ENCODE measurements at places on chromosomes 1 and 21.

DNA sequence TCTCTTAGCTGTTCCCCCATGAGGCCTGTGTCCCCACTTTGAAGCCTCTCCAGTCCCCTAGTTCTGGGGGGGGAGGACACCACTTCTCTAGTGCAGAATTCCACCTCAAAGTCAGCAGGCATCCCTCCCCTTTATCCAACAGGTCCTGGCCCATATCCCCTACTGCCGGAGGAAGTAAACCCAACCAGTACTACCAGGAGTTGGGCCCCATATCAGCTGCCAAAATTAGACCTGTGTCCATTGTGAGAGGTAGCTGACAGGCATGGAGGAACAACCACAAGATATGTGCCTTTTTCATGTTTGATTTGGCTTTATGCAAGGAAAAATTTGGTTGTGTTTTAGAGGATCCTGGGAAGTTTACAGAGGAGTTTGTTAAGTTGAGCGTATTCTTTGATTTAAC lies 22.1 kb upstream of the SLC6A9 start:
- DNase-seq: no peak

GRCh38 chr1:25232866-25233784 lies 823 bp upstream of the SYF2 start:
- DNase-seq: no peak

GRCh38 chr1:40622936-40623629 lies 42.4 kb downstream of the RIMS3 start:
- no peak for DNase-seq

DNA sequence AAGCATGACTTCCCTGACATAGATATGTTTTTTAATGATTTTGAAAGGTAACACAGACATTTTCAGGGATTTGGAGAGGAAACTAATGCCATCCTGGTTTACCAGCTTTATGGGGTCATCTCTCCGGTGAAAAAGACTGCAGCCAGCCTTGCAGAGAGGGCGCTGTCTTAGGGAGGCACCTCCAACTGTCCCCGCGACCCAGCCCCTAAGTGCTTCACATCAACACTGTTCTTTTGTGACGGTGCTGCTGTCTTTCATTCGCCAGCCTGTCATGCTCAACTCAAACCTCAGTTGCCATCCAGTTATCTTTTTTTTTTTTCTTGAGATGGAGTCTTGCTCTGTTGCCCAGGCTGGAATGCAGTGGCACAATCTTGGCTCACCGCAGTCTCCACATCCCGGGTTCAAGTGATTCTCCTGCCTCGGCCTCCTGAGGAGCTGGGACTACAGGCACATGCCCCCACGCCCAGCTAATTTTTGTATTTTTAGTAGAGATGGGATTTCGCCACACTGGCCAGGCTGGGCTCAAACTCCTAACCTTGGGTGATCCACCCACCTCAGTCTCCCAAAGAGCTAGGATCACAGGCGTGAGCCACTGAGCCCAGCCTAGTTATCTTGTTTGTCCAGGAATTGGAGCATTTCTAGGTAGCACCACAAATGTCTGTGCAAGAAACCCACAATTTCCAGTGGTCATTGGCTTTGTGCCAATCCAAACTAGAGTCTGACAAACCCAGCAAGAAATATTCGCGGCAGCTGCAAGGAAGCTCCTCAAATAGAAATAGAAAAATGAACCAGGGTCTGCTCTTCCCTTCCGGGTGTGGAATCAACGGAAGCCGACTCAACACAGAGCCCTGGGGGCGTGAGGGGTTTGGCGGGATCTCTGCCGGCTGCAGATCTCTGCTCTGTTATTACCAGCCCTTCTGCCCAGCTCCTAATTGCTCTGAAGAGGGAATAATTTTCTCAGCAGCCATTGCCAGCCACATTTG lies 24.2 kb downstream of the PDE9A start:
- DNase-seq: peak; percentile 70

- DNase-seq: no peak
Measured at GRCh38 chr1:109947582-109948284, 36.8 kb upstream of the AHCYL1 start.

DNA sequence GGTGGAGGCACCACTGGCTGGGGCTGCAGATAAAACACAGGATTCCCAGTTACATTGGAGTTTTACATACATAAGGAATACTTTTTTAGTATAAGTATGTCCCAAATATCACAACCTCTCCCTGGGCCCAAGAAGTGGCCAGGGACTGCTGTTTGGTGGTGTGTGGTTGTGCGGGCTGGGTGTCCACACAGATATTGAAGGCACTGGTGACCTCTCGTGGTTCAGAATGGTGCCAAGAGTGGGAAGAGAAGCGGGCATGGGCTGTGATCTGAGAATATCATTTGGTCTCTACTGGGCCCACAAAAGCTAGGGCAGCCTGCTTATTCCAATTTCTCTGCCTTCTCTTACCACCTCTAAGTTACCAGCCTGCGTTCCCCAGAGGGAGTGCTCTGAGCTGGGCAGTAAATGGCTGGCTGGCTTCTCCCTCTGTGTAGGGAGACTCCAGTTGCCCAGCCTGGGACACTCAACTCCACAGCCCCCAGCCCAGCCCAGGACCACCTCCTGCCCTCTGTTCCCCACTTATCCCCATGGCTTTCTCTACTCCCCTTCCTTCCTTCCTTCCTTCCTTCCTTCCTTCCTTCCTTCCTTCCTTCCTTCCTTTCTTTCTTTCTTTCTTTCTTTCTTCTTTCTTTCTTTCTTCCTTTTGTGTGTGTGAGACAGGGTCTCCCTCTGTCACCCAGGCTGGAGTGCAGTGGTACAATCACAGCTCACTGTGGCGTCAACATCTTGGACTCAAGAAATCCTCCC lies 42.8 kb upstream of the RD3 start:
- DNase-seq: no peak

GRCh38 chr1:25167269-25168192 lies 64.8 kb downstream of the SYF2 start:
- no peak for DNase-seq

GRCh38 chr1:235932090-235932510 lies 65.4 kb upstream of the LYST start:
- no peak for DNase-seq

DNA sequence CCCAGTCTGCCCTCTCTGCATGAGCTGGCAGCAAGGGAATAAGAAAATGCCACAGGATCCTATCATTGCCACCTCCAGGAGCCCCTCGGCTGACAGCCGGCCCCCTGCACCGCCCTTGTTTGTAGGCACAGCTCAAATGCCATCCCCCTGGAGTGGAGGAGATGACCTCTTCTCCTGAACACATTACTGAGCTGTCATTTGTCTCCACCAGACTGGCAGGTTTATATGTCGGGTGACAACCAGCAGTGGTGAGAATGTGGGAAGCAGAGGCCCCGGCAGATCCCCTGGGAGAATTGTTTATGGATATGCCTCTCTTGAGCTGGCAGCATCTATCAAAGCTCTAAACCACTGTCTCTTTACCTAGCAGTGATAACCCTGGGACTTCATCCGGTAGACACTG lies 135.4 kb upstream of the FMN2 start:
- no peak for DNase-seq

- DNase-seq: no peak
Measured at GRCh38 chr1:36346741-36347370, 23.4 kb upstream of the EVA1B start.

GRCh38 chr1:31238612-31238985 lies 1.1 kb downstream of the NKAIN1 start:
- no peak for DNase-seq

- no peak for DNase-seq
Measured at GRCh38 chr21:39657091-39657689, 44.5 kb downstream of the B3GALT5 start.

DNA sequence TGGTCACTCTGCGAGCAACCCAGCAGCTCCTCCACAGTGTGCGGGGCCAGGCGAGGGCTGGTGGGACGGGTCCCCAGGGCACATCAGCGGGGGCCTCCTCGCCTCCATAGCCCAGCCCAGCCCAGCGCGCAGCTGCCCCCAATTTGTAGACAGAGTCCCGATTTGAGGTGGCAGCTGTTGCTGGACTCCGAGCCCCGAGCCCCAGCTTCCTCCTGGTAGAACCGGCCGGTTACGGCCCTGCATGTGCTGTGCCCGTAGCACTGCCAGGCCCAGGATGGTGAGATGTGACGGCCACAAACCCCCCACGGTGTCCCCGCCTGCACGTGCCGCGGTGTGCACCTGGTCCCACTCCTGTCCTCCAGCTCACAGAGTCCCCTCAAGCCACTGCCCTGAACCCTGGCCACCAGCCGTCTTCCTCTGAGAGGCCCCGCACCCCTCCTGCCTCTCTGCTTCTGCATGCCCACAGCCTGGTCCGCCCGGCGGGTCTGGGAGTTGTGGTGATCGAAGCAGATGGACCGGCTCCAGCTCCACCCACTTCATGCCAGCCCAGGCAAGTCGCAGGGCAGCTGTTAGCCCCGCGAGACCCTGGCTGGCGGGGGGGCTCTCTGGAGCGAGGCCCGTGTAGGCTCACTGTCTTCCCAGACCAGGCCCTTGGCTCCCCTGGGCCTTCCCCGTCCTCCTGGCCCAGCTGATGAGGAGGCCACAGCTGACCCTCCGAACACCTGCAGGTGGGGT lies 55.5 kb downstream of the MORN1 start:
- no peak for DNase-seq

GRCh38 chr1:228036701-228037231 lies 30.0 kb downstream of the WNT3A start:
- no peak for DNase-seq

DNA sequence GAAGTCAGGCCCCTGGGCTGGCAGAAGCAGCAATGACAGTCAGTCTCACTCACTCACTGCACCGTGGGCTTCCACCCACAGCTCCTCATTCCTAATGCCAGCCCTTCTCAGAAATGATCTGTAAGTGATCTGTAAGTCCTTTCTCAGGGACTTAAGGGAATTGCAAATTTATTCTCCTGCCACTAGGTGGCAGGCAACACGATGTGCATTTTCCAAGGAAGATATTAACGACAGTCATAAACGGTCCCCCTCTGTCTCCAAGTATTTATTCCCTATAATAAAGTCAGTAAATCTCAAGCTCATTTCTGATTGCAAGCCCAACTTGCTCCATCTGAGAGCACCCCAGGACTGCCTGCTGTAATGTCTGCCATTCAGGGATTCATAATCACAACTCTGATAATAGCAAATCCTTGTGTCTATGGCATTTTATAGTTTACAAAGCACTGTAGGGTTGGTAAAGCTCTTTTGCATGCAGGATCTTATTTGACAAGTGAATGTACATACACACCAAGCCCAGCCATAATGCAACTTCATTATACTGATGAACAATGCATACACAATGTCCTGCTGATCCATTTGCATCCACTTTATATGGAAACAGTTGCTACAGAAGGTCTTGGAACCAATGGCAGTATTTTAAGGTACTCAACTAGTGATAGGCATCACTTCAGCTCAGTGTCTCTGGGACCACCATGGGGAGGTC lies 380.5 kb upstream of the CAMK1G start:
- DNase-seq: peak; percentile 22

DNA sequence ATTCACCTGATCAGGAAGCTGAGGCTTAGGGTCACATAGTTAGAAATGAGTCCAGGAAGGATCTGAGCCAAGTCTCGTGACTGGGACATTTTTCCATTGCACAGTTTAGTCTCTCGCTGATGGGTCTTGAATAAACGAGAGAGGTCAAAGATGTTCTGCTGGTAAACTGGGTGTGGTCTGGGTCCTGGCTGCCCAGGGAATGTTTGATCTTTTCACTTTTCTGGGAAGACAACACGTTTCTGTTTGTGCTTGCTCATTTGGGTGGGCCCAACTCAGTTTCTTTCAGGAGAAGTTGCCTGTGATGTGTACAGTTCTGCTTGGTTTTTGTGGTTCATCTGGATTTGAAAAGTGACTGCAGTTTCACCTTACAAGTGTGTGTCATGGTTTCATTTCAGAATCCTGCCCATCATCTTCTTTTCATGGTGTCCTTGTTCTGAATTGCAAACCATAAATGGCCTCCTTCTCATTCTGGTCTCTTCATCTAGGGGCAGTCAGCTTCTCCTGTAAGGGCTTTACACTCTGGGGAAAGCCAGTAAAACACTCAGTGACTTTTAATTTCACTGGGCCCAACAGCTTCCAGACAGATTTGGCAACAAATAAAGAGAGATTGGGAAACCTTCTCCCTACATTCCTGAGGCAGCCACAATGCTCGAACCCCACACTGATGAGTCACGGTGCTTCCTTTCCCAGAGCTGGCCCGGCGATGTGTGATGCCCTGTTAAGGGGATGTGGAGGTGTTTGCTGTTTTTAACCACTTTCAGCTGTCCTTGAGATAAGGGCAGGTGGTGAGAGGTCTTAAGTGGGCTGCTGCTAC lies 7.2 kb upstream of the TACSTD2 start:
- no peak for DNase-seq

GRCh38 chr1:53174971-53175913 lies 21.4 kb upstream of the CPT2 start:
- no peak for DNase-seq

DNA sequence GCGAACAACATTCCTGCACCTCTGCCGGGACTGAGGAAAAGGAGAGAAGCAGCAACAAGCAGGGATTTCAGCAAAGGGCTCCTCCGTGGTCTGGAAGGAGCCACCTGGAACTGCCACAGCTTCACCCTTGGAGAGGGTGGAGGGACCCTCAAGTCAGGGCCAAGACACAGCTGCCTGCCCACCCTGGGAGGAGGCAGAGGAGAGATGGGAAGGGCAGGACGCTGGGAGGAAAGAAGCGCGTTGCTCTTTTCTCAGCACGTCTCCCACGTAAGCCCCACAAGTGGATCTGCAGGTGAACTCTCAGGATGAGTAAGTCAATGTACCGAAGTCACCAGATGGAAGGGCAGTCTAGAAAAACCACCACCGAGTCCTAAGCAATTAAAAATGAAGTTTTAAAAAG lies 39.6 kb downstream of the SLC19A1 start:
- DNase-seq: no peak

- no peak for DNase-seq
Measured at GRCh38 chr1:230702934-230703678, 10.8 kb downstream of the AGT start.

GRCh38 chr1:148373192-148373925 lies 109.7 kb downstream of the PPIAL4G start:
- DNase-seq: no peak

- DNase-seq: no peak
Measured at GRCh38 chr1:46306159-46306530, 2.6 kb downstream of the UQCRH start.

DNA sequence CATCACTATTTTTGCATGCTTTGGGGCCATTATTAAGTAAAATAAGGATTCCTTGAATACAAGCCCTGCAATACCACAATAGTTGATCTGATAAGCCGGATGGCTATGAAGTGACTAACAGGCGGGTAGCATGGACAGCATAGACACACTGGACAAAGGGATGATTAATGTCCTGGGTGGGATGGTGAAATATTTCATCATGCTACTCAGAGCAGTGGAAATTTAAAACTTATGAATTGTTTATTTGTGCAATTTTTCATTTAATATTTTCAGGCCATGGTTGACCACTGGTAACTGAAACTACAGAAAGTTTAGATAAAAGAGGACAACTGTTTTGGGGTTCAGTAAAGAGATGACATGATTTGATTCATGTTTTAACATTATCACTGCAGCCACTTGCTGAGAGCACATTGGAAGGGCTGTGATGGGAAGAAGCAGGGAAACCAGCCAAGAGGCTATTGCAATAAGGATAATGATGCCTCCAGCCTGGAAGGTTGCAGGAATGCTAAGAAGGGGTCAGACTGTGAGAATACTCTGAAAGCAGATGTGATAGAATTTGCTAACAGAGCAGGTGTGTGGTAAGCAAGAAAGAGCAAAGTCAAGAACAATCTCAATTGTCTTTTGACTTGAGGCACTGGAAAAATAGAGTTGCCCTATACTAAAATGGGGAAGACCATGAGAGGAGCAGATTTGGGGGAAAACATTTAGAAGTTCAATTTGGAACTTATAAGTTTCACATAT lies 62.5 kb upstream of the TNFSF4 start:
- DNase-seq: no peak

GRCh38 chr1:218376722-218377121 lies 31.6 kb downstream of the TGFB2 start:
- DNase-seq: no peak

GRCh38 chr1:230212405-230212936 lies 145.4 kb downstream of the GALNT2 start:
- DNase-seq: no peak

Data from NCI-H1417 treated with DMSO at 0.1 percent for 48 hours (cell line).